Activated T-cell treated with anti-CD3 and anti-CD28 coated beads, Interleukin-2, amount 50 U/mL, for 4 hours (primary cell): ENCODE measurements at places on chromosomes 4 and X.

DNA sequence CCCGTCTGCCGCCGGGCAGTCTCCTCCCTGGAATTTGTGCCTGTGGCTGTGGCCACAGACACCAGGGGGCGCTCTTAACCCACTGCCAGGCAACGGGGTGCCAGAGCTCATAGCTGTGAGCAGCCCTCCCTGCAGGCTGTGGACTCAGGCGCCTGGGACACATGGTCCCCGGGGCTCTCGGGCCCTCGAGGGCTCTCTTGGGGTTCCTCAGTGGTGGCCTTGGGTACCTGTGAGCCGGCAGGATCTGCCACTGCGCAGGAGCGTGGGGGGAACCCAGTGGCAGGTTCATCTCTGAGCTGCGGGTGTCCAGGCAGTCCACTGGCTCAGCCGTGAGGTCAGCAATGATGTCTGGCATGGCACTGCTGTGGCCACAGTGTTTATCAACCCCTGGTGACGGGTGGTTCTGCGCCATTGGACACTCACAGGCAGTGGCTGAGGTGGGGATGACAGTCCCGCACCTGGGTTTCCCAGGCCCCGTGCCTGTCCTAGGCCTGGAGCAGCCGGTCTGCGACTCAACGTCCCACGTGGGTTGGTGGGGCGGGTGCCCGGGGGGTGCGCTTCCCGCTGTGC lies 37.2 kb downstream of the PCGF3 start:
- DNase-seq: peak; percentile 79

GRCh38 chr4:163091685-163092034 lies 75.0 kb downstream of the NAF1 start:
- no peak for DNase-seq

GRCh38 chr4:145587088-145587754 lies 32.0 kb upstream of the MMAA start:
- no peak for DNase-seq

- DNase-seq: no peak
Measured at GRCh38 chrX:29315931-29316330, 728.7 kb downstream of the IL1RAPL1 start.

- no peak for DNase-seq
Measured at GRCh38 chr4:53321151-53321983, 44.5 kb downstream of the SCFD2 start.

- no peak for DNase-seq
Measured at GRCh38 chr4:110268790-110269189, 70.4 kb upstream of the ELOVL6 start.

DNA sequence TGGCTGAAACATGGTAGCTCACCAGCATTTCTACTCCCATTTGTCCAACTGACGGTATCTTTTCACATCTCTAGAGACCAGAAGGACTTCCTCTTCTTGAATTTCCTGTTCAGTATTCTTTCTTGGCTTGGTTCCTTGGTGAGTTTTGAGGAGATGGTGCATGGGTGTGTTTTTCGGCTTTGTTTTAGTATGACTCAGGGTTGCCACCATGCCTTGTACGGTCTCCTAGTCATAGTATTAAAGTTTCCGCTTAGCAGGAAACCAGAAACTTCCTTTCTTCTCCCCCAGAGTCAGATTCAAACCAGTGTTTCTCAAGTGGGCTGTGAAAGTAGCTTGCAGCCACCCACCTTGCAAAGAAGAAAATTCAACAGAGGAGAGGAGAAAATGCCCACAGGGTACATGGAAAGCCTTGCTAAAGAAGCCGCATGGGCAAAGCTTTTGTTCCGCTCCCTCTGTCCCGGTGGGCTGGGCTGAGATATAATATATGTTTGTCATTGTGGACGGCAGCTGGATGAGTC lies 5.7 kb downstream of the CD99 start:
- DNase-seq: peak; percentile 38

GRCh38 chrX:82734140-82734539 lies 774.0 kb upstream of the POU3F4 start:
- DNase-seq: no peak
